ENCODE measurements at places on chromosomes 5 and 9.

GRCh38 chr5:168263121-168263520, 28.3 kb upstream of the WWC1 start:
- DNase-seq: no peak

DNA sequence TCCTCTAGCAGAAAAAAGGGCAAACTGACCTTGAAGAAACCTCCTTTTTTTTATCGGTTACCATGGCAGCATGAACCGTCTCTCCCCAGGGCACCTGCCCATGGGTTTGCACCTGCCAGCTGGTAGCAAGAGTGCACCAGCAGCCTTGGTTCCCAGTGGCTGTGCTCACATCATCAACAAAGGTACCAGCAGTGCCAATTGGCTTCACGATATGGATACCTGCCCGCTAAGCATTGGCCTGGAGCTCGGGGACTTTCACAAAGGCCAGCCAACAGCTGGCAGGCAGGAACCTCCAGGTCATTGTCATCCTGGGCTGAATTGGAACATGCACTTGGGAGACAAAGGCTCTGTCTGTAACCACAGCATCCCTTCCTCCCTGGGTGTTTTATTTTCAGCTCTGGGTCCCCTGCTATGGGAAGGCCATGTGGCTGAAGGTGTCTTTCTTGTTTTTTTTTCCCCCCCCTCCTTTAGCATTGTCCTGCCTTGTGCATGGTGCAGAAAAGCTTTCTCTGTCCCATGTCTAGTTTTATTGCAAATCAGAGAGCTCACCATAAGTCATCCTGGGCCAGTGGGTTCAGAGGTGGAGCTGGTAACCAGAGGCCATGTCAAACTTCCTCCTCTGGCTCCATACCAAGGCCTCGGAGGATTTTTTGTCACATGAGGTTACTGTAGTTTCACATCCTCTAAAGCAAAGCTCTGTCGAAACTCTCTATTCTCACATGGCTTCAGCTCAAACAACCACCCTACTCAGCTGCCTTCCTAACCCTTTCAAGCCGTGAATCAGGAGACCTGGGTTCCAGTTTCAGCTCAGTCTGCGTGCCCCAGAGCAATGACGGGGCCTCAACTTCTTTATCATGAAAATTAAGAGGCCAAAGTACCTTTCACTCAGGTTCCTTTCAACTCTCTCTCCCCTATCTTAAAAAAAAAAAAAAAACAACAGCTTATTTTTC, 145.5 kb upstream of the MAP3K1 start:
- peak; percentile 57 for DNase-seq

- DNase-seq: no peak
These were observed 1.7 kb upstream of the RECK start for GRCh38 chr9:36035006-36035405.

DNA sequence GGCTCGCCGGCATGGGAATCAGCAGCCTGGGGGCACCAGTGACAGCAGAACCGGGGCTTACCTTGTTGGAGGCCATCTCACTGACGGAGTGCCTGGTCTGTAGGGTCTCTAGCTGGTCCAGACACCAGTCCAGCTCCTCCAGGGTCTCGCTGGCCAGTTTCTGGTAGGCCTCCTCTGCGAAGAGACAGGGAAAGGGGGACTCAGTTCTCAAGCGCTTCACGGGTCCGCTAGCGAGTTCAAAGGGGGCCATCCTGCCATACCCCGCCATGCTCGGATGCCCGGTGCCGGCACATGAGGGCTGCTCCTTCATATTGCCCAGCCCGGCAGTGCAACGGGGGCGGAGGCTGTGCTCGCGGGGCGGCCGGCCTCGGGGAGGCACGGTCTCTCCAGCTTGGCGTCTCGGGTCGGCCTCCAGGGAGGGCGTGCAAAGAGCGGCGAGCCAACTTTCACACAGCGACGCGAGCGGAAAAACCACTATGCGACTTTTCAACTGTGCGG, 456.0 kb downstream of the RAB3C start:
- DNase-seq: no peak

DNA sequence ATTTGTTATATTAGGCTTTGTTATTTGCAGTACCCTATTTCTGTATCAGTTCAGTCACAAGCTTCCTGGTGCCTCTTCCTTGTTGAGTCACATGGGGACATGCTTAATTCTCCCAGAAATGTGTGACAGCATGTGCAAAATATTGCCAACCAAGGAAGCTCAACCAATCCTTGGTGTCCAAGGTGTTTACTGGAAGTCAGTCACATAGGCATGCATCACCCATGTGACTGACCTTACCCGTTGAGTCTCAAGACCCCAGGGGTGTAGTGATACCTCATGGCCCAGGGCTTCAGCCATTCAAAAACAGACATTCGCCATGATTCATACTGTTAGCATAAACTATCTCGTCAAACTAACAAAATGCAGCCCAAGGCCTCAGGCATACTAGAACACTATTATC, 9.3 kb upstream of the ANKDD1B start:
- DNase-seq: no peak

DNA sequence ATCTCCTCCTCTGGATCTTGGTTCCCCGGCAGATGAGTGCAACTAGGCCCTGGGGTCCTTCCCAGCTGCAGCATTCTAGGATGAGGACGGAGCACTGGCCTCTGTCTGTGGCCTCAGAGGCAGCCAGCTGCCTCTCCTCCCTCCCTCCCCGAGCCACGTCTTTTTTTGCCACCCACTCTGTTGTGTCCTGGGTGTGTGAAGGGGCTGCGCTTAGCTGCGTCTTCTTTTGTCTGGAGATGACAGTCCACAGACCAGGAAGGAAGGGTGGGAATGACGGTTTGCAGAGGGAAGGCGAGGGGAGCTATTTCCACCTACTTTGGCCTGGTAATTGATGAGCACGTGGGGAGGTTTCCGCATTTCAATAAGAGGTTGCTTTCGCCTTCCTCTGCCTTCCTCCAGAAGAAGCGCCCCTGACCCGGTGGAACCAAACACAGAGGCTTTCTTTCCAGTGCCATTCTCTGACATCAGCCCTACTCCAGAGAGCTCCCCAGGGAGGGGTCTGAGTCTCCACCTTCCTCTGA, 34.5 kb upstream of the GABRP start:
- no peak for DNase-seq

GRCh38 chr9:4382722-4383317, 83.0 kb upstream of the GLIS3 start:
- DNase-seq: peak; percentile 35

GRCh38 chr5:17769277-17769676, 135.0 kb downstream of the TAF11L14 start:
- DNase-seq: no peak

DNA sequence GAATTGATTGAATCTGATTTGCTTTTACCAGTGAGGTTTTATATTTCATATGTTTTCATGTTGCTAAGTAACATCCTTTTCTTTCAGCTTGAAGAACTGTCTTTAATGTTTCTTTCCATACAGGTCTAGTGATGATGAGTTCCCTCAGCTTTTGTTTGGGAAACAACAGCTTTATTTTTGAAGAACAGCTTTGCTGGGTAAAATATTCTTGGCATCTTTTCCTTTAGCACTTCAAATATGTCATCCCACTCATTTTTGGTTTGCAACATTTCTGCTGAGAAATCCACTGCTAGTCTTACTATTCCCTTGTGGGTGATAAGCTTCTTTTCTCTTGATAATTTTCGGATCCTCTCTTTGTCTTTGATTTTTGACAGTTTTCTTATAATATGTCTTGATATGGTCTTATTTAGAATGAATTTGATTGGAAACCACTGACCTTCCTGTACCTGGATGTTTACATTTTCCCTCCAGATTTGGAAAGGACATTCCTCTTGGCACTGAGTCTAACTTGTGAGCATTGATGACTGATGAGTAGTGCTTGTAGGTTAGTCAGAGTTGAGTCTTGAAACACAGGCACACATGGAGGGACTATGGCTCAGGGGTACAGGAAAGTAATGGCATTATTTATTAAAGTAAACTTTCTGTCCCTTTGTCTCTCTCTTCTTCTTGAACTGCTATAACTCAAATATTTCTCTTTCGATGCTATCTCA, 220.3 kb downstream of the SPATA31D1 start:
- no peak for DNase-seq

- no peak for DNase-seq
These were observed 133.8 kb downstream of the LIFR start for GRCh38 chr5:38422622-38423021.

GRCh38 chr9:93127395-93127911, 6.6 kb downstream of the NINJ1 start:
- no peak for DNase-seq

- no peak for DNase-seq
These were observed 3.4 kb upstream of the SPINK4 start for GRCh38 chr9:33236571-33236970.

DNA sequence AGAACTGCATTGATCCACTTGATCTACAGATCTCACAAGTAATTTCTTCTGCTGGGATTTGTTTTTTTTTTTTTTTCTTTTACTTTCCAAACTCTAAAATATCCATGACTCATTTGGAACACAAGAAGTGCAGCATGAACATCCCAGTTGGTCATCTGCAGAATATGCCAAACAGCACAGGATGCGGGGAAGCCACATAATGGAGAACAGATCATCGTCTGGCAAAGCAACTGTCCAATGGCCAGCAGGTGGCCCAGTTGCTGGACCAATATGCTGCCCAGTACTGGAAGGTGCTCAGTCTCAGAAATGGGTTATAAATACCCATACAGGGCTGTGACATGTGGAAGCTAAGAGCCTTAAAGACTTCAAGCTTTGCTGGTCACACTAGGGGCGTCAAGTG, 221.3 kb upstream of the TAS2R1 start:
- DNase-seq: no peak

GRCh38 chr9:27655441-27655840, 82.2 kb upstream of the C9orf72 start:
- DNase-seq: no peak

DNA sequence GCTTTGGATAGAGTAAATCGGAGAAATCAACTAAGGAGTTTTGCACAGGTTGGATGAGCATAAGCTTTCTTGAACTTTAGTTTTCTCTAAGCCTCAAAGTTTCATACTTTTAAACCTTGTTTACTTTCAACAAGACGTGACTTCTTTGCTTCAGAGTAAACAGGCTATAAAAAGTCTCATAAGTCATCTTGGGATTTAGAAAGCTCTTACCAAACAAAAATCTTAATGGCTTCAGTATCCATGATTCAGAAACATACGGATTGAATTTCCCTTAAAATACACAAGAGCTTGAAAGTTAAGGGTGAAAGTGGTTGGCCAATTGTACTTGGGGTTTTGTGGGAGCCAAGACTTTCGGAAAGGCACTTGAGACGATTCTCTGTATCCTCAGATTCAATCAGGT, 270.9 kb upstream of the ANKH start:
- DNase-seq: no peak

DNA sequence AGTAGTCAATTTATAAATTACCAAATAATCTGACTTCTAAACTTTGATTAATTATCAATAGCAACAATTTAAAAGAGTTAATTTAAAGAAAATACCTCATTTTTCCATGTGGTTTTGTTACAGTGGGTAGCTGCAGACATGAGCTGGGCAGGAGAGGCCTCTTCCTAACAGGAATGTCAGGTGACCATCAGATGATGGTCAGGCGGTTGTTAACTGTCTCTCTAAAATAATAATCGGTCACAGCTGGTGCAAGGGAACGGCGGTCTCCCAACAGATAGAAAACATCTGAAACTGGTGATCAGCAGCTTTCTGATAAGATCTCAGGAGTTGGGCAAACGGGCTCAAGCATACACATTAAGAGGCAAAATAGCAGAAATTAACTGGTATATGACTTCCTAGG, 342.7 kb upstream of the CYLC2 start:
- DNase-seq: no peak

DNA sequence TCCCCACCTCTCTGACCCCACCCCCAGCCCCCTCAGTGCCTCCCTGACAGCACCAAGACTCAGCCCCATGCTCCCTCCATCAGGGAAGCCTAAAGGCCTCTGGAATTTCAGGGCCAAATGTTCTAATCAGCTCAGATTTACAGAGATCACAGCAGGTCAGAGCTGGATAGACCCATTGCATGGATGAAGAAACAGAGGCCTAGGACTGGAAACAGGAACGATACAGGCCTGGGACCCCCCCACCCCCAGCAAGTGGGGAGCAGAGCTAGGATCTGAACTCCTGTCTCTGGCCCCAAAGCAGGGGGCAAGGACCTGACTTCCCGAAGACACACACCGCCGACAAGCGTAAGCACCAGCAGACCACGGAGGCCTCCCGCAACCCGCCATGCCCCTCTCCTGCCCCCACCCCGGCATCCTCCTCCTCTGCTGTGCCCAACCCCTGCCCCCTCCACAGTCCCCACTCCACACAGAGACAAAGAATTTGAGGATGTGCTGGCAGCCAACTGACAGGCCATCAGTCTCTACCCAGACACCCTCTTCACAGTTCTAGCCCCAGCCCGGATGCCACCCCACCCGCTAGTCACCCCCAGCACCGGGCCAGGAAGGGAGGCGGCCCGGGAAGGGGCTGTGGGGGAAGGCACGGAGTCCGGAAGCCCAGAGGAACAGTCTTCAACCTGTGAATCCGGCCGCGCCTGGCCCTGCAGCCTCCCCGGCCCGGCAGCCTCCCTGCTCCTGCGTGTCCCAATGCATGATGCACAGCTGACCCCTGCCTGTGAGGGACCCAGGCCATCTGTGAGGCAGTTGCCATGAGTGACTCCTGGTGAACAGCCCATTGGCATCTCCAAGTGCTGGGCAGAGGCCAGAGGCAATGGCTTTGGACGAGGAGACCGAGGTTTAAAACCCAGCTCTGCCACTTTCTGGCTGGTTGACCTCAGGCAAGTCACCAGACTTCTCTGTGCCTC, 31.3 kb downstream of the NDUFA8 start:
- no peak for DNase-seq

GRCh38 chr5:59037041-59037440, 454.2 kb downstream of the RAB3C start:
- DNase-seq: no peak

GRCh38 chr5:160749682-160750081, 102.3 kb downstream of the ATP10B start:
- no peak for DNase-seq

GRCh38 chr5:121668635-121669034, 183.0 kb upstream of the FTMT start:
- DNase-seq: no peak

DNA sequence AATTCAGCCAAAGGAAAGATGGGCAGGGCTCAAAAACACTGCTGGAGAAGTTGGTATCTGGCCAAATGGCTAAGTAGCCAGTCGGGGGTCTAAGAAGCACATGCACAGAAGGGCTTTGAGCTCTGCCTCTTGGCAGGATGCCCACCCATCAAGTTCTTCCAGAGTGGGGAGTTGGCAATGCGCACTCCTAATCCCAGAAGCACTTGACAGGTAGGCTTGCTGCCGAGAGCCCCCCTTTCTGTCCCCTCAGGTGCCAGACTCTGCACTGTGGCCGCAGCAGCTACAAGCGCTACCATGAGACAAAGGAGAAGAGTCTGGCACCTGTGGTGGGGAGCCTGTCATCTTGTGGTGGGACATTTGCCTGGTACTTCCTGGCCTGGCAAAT, 252.9 kb upstream of the SLC24A2 start:
- peak; percentile 34 for DNase-seq

GRCh38 chr5:16313761-16314160, 134.2 kb upstream of the MARCHF11 start:
- DNase-seq: no peak

All from CD4-positive, alpha-beta T cell treated with Interleukin-17A for 1 hour (primary cell).